ENCODE measurements at places on chromosomes 7 and 10.

GRCh38 chr7:44979481-44980392, 922 bp upstream of the MYO1G start:
- DNase-seq = no peak

- DNase-seq = peak; percentile 88
Measured at GRCh38 chr10:126902157-126902556, 3.1 kb upstream of the DOCK1 start.

DNA sequence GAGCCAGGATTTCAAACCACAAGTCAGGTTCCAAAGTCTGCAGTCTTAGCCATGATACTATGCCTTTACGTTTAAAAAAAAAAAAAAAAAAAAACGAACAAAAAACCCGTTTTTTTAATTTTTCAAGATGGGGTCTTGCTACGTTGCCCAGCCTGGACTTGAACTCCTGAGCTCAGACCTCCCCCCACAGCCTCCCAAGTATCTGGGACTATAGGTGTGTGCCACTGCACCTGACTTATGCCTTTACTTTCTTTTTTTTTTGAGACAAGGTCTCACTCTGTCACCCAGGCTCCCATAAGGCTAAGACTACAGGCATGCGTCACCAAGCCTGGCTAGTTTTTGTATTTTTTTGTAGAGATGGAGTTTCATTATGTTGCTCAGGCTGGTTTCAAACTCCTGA, 14.7 kb downstream of the ASNS start:
- no peak for DNase-seq

GRCh38 chr10:78937393-78937792, 131.4 kb upstream of the ZMIZ1 start:
- no peak for DNase-seq

DNA sequence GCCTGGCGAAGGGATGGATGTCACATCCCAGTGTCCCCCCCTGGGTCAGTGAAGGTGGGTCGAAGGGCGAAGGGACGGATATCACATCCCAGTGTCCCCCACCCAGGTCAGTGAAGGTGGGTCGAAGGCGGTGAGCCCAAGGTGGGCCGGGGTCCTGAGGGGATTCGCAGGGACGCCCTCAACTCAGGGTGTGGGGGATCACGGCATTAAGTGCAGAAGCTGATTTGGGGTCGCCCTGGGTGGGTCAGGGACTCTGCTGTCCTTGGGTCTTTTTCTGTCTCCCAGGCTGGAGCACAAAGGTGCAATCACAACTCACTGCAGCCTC, 21.9 kb downstream of the ADAP1 start:
- DNase-seq = no peak
